Caco-2 (cell line): ENCODE measurements at places on chromosomes 16 and 17. TPM values are rescaled to one million over a fixed set of nuclear protein-coding genes. Genes with fewer than 3 reads are reported as not detected.

KRT33A gene
- total RNA-seq: not detected in 2 replicates

SMCR8 gene
- total RNA-seq: 28.4 TPM in 2 replicates

DNA sequence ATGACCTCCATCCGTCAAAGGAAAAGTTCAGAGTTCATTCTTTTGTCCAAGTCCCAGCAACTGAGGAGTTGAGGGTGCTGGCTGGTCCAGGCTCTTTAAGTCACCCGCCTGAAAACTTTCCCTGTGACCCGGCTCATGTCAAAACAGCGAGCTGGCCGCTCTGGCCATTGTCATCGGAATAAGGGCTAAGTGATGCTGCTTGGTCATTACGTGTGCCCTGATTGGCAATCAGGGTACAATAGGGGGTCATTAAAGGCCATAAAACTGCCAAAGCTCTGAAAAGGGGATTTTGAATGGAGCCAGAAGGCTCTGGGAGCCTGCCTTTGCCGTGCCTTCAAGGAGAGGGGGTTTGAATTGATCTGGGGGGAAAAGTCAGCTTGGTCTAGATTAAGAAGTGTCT is 88.5 kb upstream of the IRX3 start:
- DNase-seq: no peak

DNA sequence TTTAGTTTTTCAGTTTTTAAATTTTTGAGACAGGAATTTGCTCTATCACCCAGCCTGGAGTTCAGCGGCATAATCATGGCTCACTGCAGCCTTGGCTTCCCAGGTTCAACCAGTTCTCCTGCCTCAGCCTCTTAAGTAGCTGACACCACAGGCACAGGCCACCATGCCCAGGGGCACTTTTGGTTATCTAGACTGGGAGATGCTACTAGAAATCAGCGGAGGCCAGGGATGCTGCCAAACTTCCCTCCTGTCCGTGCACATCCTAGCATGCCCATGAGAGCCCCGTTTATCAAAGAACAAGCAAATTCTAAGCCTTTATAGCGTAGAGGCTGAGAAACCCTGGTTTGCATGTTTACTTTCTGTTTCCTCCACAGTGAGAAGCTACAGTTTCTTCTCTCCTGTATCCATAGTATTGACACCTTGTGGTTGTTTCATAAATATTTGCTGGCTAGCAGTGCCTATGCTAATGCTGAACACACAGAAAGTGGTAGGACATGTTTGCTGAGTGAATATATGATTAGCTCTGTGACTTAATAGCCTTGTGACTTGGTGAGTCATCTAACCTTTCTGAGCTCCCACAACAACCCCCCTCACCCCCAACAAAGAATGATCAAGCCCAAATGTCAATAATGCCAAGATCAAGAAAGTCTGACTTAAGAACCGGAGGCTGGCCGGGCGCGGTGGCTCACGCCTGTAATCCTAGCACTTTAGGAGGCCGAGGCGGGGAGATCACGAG is 39.2 kb upstream of the MAF start:
- DNase-seq: no peak

DNA sequence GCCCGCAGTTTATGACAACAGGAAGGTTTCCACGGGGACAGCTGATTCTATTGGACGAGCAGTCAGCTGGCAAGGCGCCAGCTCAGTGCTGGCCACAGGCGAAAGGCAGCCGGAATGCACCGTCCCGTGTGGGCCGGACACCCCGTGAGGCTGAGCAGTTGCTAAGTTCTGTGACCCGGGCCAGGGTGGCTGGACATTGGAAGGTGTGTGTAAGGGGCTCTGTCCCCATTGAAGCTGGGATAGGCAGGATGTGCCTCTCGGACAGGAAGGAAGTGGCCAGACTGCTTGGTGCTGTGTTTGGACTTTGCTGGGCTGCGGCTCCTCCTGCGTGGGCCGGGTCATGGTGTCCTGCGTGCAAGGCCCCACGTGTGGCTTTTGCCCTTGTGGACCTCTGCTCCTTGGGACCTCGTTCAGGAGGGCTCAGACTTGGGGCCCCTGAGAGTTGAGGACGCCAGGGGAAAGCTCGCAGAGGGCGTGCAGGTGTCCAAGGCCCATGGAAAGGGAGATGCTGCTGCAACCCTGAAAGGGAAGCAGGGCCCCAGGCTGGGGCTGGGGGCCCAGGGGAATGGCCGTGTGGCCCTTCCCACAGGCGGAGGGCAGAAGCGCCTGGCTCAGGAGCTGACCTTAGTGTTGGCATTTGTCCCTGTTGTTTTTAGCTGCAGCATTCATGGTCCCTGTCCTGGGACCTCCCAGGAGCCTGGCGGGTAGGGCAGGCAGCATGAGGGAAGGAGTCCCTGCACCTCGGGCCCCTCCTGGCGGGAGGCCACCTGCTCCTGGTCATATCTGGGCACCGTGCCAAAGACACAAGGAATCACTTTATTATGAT is 10.0 kb downstream of the BAIAP2 start:
- no peak for DNase-seq

LGALS9B gene
- not detected in 2 replicates for total RNA-seq

FOXC2 gene
- not detected in 2 replicates for total RNA-seq
